ENCODE measurements at places on chromosomes 4 and X.

GRCh38 chrX:54494989-54495813 lies 833 bp downstream of the FGD1 start:
- no peak for DNase-seq

DNA sequence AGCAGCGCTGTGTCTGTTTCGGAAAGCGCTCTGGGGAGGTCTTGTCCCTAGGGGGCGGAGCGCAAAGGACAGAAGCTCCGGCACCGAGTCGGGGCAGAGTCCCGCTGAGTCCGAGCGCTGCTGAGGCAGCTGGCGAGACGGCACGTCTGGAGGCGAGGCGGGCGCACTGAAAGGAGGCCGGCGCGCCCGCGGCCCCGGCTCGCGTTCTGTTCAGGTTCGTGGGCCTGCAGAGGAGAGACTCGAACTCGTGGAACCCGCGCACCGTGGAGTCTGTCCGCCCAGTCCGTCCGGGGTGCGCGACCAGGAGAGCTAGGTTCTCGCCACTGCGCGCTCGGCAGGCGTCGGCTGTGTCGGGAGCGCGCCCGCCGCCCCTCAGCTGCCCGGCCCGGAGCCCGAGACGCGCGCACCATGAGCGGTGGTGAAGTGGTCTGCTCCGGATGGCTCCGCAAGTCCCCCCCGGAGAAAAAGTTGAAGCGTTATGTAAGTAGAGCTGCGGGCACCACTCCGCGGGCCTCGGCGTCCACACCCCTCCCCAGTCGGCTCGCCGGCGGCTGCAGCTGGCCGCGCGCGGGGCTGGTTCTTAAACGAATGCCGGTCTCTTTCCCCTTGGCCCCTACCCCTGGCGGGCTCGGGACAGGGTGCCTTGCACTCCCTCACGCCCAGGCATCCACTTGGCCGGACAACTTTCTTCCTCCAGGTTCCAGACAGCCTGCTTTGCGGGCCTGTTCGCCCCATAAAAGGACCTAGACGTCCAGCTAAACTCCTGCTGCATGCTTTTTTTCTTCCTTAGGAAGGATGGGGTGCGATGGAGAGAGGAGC lies at the start of gene GAB1:
TSS of gene GAB1 (plus strand) at position 96 of the 819 bp plus-strand sequence. CDS start at position 409, 313 bp downstream.
- no peak for DNase-seq

DNA sequence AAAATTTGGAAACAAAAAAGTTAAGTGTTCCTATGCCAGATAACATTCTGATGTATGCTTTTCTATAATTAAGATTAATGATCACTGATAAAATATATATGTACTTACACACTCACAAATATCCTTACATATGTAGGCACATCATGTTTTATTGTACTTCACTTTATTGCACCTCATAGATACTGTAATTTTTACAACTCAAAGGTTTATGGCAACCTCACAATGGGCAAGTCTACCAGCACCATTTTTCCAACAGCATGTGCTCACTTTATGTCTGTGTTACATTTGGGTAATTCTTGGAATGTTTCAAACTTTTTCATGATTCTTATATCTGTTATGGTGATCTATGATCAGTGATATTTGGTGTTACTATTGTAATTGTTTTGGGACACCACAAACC lies 57.8 kb upstream of the GPRIN3 start:
- DNase-seq: no peak

- DNase-seq: no peak
Observed at GRCh38 chr4:157280673-157281072, 60.1 kb downstream of the GRIA2 start.

GRCh38 chr4:24846716-24847115 lies 51.3 kb downstream of the SOD3 start:
- DNase-seq: no peak

- no peak for DNase-seq
Observed at GRCh38 chr4:7593646-7594412, 159.1 kb upstream of the PSAPL1 start.

DNA sequence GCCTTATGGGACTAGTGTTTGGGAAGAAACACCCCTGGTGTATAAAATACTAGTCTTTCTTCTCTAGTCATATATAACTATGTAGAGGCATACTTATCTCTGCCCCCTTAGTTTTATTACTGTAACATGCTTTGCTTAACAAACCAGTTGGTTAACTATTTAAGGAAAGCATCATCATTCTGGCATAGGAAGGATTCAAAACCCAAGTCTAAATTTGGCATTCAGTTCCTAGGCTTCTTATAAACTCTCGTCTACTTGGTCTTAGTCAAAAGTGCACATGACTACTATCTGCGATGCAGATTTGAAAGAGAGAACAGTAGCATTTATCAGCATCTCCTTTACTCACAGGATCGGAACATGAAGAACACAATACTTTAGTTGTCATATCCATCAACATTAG lies 111.3 kb downstream of the MFAP3L start:
- DNase-seq: no peak

GRCh38 chrX:154409222-154409871 lies at the start of gene DNASE1L1:
Gene DNASE1L1 (minus strand): TSS chrX:154409254. CDS start chrX:154405568, 3,686 bp downstream.
- DNase-seq: no peak

- no peak for DNase-seq
Observed at GRCh38 chr4:174349156-174349555, 65.4 kb downstream of the CEP44 start.

GRCh38 chr4:12881945-12882584 lies 602.1 kb downstream of the RAB28 start:
- DNase-seq: no peak

Measured in NCI-H187 treated with DMSO at 0.1 percent for 48 hours (cell line).